ENCODE measurements at places on chromosomes 7 and 10. TPM values are rescaled to one million over a fixed set of nuclear protein-coding genes. Genes with fewer than 3 reads are reported as not detected.

GRCh38 chr10:6542999-6543430 is 37.1 kb downstream of the PRKCQ start:
- DNase-seq, result no peak

DNA sequence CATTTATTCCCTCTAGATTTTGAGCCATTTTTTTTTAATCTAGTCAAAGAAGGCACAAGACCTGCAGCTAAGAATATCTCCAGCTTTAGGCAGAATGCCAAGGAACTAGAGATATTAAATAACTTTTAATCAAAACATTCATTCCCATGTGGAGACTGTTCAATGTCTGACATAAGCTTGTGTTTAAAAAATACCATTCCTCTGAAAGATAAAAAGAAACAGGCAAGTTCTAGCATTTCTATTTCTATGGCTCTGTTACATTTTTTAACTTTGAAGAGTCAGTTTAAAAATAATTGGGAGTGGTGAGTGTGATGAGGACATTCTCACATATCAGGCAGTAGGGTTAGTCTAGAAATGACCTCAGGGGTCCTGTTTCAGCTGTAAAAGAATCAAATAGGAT is 48.0 kb downstream of the RHOBTB1 start:
- no peak for DNase-seq

- DNase-seq, result no peak
Measured at GRCh38 chr7:27247452-27248426, 5.1 kb downstream of the EVX1 start.

The CCDC7 gene
- total RNA-seq, result 35.6 TPM

GRCh38 chr7:151247611-151248345 is 716 bp downstream of the SMARCD3 start:
- DNase-seq, result no peak

- DNase-seq, result no peak
Measured at GRCh38 chr7:92071032-92071431, 63.2 kb downstream of the CYP51A1 start.

DNA sequence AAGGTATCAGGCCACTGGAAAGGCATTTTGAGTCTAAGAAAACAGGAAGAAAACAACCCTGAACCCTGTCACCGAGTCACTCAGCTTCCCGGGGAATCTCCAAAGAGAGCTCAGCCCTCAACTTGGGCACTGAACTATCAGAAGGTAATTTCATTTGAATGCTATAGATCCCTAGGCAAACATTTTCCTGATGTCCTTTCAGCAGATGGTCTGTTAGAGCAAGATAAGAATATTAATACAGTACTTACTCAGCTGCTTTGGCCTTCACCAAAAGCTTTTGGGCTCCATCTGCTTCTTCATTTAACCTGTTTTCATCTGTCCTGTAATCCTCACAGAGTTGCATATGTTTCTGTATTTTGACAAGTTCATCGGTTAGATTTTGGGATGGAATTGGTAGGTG is 34.2 kb upstream of the LAMB1 start:
- no peak for DNase-seq

Data from thoracic aorta (tissue), 2 donors.